ENCODE measurements at places on chromosomes 6 and 20. TPM values are rescaled to one million over a fixed set of nuclear protein-coding genes. Genes with fewer than 3 reads are reported as not detected.

GRCh38 chr6:70616728-70617260 is 50.1 kb downstream of the SDHAF4 start:
- DNase-seq, result no peak

DNA sequence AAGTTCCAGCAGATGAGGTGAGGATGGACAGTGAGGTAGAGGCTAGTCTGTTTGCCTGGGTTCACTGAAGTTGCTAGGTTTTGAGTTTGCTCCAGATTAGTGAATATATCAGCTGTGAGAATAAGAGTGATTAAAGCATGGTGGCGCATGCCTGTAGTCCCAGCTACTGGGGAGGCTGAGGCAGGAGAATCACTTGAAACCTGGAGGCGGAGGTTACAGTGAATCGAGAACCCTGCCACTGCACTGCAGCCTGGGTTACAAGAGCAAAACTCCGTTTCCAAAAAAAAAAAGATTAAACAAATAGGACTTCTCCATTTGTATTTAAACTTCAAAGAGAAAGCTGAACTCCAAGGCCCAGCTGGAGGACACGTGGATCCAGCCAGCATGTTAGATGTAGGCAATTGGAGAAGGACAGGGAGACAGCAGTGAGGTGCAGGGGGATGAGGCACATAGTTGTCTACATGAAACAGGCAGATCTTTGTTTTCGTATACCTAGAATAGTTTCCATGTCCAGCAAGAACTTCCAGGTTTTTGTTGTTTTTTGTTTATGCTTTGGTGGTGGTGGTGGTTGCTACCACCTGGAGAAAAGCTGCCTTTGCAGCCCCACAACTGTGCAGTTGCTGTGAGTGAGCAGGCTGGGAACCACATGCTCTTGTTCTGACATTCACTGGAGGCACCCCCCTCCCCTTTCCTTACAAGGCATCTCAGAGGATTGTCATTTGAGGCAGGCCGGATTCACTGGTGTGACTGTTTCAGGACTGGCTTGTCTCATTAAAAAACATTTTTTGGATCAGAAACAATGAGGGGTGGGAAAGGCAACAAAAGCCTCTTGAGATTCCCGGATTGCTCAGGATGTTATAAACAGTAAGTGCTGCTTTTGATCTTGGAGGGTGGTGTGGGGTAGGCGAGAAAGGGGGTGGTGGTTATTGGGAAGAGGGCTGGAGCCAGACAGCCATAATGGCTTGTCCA is 72.3 kb downstream of the JARID2 start:
- no peak for DNase-seq

The TGM3 gene
- total RNA-seq, result 0.23 TPM

GRCh38 chr6:21163110-21163837 is 430.3 kb upstream of the SOX4 start:
- no peak for DNase-seq

DNA sequence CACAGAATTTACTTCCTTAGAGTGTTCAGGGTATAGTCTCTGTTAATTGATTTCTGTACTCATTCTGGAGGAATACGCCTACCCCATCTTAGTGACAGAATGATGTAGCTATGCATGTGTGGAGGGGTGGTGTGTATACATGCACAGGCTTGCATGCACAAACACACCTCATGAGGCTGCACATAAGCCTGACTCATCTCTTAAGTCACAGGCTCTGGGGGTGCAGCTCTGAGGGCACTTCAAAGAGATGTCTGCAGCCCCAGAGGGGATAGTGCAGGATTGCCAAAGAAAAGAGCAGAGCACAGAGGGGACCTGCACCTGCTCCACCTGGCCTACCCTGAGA is 24.6 kb downstream of the TBX18 start:
- no peak for DNase-seq

The PSORS1C2 gene
- total RNA-seq, result not detected

All from prostate gland (tissue), 2 donors.